ENCODE measurements at places on chromosomes 5 and 9.

GRCh38 chr5:73968729-73969128, 342.7 kb downstream of the ARHGEF28 start:
- no peak for DNase-seq

- no peak for DNase-seq
Observed at GRCh38 chr9:20972684-20973083, 58.8 kb downstream of the HACD4 start.

DNA sequence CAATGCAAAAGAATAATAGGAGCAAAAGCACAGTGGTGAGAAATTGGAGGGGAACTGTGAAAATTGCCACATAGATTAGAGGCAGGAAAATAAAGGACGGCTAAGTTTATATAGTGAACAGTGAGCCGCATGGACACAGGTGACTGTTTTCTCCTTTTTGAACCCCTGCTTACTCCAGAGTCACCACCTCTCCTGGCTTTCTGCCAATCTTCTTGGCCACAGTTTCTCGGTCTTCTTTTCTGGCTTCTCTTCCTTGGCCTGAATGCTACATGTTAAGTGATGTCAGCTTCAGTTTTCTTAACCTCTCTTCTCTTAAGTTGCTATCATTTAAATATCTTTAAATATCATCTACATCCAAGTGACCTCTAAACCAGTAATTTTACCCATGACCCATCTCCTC, 47.3 kb upstream of the CDKN2B start:
- no peak for DNase-seq

- DNase-seq = no peak
Observed at GRCh38 chr9:127074561-127075548, 47.6 kb downstream of the ANGPTL2 start.

DNA sequence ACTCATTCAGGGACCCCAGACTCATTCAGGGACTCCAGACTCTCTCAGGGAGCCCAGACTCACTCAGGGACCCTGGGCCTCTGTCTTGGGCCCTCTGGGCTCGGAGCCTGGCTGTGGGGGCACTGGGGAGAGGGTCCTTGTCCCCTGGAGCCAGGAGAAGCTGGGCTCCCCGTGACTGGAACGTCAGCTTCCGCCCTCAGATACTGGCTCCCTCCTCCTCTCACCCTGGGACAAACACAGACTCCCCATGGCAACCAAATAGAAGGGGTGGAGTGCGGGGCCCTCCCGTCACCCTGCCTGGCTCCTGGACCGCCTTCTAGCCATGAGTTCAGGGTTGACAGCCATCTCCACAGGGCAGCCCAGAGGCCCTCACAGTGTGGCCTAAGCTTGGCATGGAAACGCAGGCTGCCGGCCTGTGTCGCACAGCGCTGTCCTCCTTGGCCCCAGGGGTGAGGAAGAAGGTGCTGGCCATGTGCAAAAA, 27.6 kb downstream of the ZDHHC11B start:
- DNase-seq = no peak

DNA sequence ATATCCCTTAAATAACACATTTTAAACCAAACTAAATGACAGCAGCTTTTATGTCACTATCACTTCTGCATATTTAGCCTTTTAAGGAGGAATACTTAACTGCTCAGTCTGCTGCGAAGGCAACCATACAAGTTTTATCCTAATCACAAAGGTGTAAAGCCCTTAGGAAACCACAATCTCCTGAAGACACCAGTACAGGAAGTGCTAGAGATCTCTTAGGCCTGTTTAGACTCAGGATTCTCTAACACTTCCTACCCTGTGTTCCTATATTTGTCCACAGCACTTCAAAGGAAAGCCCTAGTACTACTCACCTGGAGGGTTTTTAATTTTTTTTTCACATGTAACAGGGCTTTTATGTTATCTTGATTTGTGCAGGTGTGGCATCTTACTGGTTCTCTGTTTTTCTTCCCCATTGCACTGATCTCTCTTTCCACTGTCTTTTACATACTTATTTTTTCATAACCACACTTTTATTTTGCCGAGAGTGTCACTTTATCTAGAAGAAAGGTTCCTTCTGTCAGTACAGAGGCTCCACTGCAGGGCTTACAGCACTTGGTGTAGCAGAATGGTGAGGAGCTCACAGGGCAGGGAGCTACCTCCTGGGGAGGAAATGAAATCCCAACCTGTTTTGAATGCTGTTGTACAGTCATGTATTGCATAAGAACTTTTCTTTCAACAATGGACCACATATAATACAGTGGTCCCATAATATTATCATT, 1060.6 kb upstream of the ACO1 start:
- no peak for DNase-seq
